Left renal cortex interstitium (tissue), 4 donors: ENCODE measurements at places on chromosomes 2 and 18.

GRCh38 chr2:178397002-178397605 is 53.9 kb downstream of the PRKRA start:
- DNase-seq: no peak

- DNase-seq: no peak
Measured at GRCh38 chr18:77250501-77250925, 865 bp downstream of the GALR1 start.

DNA sequence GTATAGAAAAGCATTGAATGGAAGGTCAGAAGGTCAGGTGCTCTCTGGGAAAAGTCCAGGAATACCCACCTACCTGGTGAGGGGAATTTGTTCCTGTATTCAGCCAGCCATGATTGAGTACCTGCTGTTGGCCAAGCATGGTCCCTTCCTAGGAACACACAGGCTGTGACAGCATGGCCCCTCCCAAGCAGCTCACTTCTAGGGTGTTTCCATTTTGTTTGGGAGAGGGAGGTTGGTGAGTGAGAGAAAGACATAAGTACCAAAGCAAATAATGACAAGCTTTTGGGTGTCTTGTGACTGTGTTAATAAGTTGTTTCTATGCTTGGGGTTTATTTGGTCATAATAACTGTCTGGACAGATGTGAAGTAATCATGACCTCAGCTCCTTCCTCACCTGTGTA is 46.3 kb downstream of the CABLES1 start:
- no peak for DNase-seq

DNA sequence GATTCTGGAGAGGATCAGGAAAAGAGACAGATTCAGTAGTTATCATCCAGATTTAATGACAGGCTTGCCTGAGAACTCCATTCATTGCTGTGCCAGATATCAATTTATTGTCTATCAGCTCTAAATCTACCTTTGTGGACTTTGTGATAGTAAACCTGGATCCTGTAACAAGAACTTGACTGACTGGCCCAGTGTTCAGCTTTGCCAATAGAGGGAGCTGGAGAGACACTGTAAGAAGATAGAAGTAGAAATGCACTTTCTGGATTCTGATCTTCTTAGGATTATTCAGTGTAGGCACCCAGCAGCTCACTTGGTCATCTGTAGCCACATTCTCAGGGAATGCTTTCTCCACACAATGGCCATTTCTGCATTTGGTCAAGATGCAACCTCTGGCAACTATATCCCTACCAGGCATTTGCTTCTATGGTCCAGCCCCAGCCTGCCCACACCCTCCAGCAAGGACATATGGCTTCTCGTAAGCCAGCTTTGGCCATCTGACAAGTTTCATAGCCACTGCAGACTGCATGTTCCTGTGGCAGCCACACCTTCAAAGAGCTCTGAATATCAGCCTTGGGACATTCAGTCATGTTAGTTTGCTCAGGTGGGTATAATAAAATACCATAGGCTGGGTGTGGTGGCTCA is 6.1 kb upstream of the SERPINB8 start:
- DNase-seq: no peak

- no peak for DNase-seq
Measured at GRCh38 chr18:34848156-34848555, 138.1 kb downstream of the DTNA start.

- peak; percentile 60 for DNase-seq
Measured at GRCh38 chr2:114550895-114551793, 108.7 kb downstream of the DPP10 start.

- no peak for DNase-seq
Measured at GRCh38 chr2:145692971-145693478, 1173.1 kb upstream of the ZEB2 start.

DNA sequence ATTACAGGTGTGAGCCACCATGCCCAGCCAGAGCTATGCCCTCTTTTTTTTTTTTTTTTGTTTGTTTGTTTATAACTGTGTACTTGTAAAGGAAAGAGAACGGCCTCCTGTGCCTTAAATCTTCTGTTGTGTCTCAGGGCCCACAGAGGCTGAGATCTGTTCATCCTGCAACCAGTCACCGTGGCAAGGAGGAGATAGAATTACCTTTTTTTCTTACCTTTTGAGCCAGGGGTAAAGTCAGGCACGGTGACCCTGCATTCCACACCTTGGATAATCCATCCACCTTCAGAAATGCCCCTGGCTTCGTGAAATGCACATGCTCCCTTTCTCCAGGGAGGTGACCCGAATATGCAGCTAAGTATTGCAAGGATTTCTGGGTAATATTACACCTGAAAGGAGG is 12.8 kb downstream of the NEDD4L start:
- DNase-seq: no peak

DNA sequence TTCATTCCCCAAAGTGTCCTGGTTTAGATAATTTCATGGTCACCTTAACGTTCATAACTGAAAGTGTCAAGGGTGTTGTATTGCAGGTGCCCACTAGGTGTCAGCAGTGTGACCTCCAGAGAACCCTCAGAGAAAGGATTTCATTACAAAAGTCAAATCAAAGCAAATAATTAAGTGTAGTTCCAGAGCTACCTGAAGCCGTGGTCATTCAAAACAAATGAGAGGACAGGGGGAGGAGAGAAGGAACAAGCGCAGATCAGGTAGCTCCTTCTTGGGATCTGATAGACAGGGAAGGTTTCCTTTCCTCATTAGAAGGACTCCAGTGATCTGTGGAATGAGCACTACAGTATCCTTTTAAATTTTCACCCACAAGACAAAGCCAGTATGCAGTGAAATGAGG is at the start of gene SLC9A4:
Gene SLC9A4 (plus strand): TSS at position 207 of the 400 bp plus-strand sequence. CDS start 534 bp downstream, outside the sequence.
- no peak for DNase-seq

GRCh38 chr18:77059294-77059916 is 73.2 kb downstream of the MBP start:
- no peak for DNase-seq

DNA sequence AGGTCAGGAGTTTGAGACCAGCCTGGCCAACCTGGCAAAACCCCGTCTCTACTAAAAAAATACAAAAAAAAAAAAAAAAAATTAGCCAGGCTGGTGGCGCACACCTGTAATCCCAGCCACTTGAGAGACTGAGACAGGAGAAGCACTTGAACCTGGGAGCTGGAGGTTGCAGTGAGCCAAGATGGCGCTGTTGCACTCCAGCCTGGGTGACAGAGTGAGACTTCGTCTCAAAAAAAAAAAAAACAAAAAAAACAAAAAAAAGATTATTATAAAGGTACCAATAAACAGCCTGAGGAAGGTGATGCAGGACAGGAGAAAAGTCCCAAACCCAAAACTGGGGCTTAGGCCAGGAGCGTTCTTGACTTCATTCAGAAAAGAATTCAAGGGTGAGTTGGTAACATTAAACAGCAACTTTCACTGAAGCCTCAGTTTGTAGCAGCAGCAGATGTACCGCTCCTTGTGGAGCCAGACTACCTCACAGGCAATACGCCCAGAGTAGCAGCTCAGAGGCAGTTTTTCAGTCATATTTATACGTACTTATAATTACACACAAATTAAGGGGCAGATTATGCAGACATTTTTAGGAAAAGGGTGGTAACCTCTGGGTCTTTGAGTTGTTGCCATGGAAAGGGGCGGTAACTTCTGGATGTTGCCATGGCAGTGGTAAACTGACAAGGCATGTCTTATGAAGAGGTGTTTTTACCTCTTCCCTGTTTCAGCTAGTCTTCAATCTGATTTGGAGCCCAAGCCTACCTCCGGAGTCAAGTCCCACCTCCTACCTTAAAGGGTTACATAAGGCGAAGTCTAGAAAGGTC is 1596.6 kb upstream of the CELF4 start:
- DNase-seq: no peak

DNA sequence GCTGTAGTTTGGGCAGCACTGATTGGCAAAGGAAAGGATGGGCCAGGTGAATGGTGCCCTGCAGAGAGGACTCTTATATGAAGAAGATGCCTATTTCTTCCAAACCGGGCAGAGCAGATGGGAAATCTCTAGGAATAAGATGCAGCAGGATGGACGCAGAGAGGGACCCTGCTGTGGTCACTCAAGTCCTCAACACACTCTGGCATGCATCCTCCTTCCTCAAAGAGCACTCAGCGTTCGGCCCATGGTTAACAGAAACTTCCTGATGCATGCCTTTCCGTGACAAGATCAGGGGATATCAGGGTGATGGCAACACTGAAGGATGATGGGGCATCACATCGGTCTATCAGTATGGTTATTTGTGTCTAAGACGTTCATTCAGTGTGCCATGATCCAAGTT is 232.7 kb downstream of the TTC32 start:
- DNase-seq: no peak

DNA sequence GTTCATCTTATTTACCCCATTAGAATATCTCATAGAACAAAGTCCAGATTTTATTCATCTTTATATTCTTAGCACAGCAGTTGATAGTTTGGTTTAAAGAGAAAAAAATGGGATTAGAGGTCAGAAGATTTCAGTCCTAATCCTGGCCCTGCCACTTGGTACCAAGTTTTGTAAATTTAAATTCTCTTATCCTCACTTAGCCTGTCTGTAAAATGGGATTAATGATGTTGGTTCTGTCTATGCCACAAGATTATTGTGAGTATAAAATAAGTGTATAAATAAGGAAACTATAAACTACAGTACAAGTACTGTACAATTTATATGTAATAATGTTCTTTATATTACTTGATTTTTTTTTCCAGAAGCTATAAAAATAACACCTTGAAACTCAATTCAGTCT is 17.1 kb upstream of the DRC1 start:
- DNase-seq: no peak

DNA sequence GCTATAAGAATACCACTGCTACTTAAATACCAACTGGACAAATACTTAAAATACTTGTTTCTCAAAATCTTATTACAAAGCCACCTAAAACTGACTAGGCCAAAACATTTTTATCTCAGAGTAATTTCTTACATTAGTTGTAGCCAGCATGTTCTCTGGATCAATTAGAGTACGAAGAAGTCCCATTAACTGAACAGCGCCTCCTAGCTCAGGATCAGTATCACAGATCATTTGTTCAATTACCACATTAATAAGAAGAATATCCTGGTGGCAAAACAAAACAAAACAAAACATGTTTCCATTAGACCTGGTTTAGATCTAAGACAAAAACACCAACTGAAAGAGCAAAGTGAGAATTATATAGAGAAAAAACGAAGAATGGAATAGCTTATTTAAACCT is 36.0 kb downstream of the PPP4R3B start:
- no peak for DNase-seq
